ENCODE measurements at places on chromosomes 6 and 20.

- DNase-seq = no peak
These were observed 43.7 kb upstream of the RAB23 start for GRCh38 chr6:57265755-57266221.

DNA sequence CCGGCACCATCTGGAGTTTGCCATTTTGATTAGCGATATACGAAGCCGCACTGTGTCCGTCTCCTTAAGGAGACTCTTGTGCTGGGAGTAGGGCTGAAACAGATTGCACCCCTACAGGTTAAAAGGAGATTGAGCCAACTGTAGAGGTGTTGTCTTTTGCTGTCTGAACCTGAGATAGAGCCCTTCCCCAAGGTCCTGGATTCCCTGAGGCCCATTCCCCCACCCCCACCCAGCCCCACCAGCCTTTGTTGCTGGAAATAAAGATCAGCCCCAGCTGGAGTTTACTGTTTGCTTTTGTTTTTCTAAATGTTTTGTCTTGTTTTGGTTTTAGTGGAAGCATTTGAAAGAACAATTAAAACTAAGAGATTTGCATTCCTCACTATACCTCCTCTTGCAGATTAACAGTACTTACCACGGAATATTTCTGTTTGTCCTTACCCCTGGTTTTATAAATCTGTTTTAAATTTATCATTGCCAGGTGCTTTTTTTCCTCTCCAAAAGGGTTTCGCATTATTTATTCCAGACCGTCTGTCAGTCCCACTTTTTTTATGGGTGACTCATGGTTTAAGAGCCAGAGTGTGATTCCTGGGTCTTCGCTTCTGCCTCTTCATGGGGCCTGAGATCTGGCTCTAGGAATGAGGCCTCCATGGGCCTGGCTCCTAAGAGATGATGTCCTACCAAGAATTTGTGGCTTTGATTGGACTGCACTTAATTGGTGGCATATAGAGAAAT lies 169.2 kb downstream of the DTNBP1 start:
- no peak for DNase-seq

DNA sequence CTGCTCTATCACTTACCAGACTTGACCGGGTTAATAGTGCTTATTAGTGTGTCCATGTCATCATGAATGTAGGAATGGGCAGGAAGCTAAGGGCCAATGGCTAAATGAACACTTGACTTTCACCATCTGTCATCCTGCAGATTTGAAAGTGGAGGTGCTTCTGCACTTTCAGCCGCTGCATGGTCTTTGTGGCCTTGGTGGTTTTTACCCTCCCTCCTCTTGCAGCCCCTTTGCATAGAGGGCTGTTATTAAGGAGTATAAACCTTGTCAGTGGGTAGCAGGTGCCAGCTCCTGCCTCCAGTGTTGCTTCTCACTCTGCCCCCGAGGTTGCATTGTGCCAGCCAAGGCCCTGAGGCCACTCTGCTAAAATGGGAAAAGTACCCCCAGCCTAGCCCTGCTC lies 122.2 kb upstream of the TNFAIP3 start:
- no peak for DNase-seq

DNA sequence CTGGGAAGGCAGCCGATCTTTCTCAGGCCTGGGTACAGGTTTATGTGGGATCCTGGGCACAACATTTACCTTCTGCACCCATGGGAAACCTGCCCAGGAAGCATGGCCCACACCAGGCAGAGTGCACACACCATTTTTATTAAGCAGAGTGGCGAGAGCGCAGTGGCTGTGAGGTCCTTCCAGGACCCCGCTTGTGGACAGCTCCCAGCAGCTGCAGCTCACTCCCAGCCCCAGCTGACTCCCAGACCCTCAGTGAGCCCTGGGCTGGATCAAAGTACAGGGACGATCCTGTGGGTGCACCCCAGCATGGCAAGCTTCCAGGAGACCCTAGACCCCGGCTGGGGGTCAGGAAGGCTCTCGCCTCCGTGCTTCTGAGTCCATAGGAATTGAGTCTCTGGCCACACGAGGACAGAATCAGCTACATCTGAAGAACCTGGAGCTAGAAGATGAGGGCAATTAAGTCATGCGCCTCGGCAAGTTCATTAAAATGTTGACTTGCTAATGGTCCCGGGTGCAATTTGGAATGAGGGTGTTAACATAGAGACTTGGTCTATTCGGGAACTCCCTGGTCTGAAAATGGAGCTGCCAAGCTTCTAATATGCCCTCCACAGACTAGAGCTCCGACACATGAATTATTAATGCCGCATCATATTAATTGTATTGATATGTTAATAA lies 65.4 kb upstream of the SLCO4A1 start:
- no peak for DNase-seq

- DNase-seq = no peak
These were observed 544.1 kb upstream of the FLRT3 start for GRCh38 chr20:14881518-14881917.

DNA sequence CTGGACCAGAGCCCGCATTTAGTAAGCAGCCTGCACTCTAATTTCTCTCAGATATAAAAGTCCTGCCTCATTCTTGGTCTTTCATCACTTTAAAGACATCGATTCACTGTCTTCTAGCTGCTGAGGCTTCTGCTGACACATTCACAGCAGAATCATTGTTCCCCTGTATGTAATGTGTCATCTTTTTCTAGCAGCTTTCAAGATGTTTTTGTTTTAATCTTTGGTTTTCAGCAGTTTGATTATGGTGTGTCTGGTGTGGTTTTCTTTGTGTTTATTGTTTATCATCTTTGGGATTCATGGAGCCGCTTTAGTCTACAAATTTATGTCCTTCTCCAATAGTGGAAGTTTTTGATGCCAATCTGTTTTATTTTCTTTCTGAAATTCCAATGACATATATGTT lies 157.3 kb upstream of the STMND1 start:
- DNase-seq = no peak

All from stimulated activated CD4-positive, alpha-beta T cell treated with anti-CD3 and anti-CD28 coated beads, TNF-alpha, amount 100 ng/mL, for 4 hours (primary cell).